ENCODE measurements at places on chromosomes 1 and 21.

DNA sequence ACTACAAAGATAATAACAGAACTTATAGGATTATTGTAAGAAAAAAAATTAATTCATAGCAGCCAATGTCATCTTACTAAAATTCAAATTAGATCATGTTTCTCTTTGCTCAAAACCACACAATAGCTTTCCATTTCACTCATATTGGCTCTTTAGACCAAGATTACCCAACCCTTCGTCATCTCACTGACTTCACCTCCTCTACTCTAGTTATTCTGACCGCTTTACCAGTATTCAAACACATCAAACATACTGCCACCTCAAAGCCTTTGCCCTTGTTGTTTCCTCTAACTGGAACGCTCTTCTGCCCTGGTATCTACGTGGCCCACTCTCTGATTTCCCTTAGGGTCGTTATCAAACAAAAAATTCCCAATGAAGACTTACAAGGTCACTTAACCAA, 1.7 kb downstream of the ANGPTL3 start:
- no peak for DNase-seq

GRCh38 chr1:154810571-154810970, 59.5 kb downstream of the KCNN3 start:
- DNase-seq = peak; percentile 44

DNA sequence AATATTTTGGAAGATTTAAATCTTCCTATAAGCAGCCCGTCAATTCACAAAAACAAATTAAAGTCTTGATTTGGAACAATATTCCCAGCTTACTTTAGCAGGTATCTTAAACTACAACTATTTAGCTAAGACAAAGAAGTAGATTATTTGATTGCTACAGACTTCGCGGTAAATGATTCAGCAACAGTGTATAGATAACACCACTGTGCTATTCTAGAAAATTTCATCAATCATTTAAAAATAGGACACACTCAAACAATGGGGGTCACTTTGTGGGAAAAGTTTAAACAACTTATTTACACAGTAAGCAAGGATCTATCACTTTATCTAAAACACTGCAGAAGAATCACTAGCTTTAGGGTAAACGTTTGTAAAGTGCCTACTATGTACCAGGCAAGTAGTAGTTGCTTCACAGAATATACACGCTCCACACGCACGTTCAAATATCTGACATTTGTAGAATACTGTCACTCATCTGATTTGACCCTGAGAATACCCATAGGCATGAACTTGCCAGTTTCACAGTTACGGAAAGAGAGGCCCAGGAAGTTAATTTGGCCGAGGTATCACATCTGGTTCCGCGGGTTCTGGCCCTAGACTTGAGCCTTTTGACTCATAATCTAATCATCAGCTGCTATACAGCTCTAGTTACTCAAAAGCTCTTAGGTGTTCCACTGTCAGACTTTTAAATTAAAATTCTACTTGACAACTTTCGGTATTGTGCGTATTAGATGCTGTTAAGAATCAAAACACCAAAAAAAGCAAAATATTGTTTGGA, 876 bp downstream of the DENND2C start:
- DNase-seq = no peak

- no peak for DNase-seq
These were observed 2.2 kb downstream of the NUDC start for GRCh38 chr1:26923711-26924110.

DNA sequence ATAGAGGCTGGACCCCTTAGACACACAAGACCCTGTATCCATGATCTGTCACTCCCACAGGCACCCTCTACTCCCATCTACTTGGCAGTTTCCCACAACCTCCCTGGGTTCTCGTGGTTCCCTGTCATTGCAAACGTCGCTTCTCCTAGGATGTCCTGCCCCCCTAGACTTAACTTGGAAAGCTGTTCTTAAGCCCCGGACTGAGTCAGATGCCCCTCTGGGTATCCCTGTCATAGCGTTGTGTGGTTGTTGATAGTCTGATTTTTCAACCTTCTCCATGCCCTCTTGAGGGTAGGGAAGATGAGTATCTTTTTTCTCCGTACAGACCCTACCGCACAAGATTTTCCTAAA, 11.8 kb downstream of the RCC1 start:
- DNase-seq = no peak

DNA sequence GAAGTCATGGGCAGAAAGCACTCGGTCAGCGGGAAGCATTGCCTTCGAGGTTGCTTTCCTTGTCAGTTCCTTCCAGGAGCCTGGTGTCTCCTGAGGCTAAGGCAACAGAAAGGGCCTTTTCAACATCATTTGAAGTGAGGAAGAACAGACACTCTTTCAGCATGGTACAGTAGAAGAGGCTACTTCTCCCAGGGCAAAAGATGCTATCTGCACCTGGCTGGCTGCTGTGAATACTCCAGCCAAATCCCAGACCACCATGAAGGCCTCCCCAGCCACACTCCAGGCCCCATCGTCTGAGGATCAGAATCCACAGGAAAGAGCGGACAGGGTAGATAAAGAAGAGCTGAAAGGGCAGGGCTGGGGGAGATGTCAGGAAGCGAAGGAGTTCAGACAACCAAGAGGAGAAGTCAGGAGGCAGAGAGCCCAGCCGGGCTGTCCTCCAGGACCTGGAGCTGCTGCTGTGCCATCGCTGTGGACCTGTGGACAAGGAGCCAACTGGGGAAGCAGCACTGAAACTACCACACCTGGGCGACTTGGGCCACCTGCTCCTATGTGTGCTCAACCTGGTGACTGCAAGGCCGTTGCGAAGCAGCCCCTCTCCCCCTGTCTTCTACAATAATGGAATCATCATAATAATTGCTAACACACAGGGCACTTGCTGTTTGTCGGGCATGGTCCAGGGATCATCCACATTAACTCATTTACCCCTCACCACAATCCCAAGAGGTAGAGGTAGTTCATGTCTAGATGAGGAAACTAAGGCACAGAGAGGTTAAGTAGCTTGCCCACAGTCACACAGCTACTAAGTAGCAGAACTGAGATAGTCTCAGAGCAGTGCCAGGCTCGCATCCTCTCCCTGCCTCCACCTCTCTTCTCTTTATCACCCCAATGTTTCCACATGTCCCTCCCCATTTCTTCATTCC, 88.0 kb upstream of the ZBTB40 start:
- no peak for DNase-seq

DNA sequence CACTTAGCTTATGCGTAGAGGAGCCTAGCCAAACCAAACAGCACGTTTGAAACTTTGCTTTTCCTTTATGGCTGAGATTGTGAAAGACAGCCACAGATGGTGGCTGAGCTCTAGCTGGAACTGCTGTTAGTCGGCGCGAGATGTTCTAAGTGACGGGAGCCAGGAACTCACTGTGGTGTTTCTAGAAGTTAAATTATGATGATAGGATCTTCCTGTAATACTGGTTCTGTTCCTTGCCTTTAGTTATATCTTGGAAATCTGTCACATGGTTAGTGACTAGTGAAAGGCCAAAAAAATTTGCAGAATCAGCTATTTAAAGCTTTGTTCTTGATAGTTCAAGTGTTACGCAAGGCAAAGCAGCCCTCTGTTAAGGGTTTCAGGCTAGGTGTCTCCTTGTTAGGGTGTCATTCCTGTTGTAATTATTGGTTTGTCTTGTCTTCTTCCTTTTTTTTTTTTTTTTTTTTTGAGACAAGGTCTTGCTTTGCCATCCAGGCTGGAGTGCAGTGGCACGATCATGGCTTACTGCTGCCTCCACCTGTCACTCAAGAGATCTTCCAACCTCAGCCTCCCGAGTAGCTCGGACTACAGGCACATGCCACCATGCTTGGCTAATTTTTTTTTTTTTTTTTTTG, 22.6 kb downstream of the AK4 start:
- no peak for DNase-seq

DNA sequence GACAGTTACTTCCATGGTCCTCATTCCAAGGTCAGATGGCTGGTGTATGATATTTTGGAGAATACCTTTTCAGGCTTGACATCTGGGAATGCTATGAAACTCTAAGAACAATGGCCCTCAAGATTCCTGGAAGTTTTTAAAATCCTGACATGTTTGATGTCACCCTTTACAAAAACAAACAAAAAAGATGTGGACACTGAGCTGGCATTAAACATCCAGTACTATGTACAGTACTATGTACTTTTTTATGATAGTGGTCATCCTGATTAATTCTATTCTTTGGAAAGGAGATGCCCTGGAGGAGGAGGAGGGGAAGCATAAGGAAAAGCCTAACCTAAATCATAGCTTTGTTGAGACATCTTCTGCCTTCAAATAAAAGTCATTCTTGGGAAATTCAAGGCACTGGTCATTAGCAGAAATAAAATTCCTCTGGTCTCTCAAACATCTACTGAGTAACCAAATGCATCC, 235.4 kb downstream of the HMCN1 start:
- DNase-seq = no peak

DNA sequence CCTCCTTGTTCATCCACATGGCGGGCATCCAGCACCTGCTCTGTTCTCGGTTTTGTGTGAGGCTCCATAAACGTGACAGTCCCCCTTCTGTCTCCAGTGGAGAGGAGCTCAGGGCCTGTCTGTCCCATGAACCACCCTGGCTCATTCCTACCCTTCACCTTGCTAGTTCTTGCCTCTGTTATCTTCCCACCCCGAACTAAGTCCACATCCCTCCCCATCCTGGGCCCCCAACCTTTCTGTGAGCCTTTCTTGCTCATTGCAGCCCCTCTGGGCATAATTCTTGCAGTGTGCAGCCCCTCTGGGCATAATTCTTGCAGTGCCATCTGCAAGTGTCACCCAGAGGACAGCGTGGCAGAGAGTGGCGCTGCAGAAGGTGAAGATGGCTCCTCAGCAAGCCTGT, 216.7 kb upstream of the TMEM51 start:
- no peak for DNase-seq

DNA sequence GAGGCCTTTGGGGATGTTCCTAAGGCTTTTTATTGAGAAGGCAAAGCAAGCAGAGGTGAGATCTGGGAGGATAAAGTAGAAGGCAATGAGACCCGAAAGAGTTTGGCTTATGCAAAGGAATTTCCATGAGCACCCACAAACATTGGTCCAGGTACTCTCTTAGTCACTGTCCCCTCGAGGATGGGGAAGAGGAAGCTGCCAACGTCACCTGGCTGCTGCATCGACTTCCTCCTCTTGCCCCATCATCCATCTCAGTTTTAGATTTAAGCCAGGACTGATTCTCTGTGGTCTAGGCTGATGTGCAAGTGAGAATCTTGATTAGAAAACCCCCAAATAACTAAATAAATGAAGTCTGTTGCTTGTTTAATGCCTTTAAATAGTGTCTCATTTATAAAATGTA, 28.7 kb downstream of the RUNX1 start:
- DNase-seq = no peak

DNA sequence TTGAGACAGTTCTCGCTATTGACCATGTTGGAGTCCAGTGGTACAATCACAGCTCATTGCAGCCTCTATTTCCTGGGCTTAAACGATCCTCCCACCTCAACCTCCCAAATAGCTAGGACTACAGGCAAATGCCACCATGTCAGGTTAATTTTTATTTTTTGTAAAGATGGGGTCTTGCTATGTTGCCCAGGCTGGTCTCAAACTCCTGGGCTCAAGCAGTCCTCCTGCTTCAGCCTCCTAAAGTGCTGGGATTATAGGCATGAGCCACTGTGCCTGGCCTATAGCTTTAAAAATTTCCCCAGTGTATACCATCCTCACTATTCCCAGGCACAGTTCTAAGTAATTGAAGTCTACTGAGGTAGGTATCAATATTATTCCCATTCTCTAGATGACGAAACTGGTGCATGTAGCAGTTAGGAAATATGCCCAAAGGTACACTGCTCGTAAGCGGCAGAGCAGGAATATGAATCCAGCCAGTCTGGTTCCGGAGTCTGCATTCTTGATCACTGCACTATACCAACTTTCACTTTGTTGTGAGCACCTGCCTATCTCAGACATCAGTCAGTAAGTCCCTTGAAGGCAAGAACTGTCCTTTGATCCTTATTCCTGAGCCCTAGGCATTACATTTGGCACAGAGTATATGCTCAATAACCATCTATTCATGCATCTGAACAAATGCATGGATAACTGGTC, 11.5 kb upstream of the SRP9 start:
- no peak for DNase-seq

- no peak for DNase-seq
These were observed 80.8 kb downstream of the MATN1 start for GRCh38 chr1:30642391-30643120.

DNA sequence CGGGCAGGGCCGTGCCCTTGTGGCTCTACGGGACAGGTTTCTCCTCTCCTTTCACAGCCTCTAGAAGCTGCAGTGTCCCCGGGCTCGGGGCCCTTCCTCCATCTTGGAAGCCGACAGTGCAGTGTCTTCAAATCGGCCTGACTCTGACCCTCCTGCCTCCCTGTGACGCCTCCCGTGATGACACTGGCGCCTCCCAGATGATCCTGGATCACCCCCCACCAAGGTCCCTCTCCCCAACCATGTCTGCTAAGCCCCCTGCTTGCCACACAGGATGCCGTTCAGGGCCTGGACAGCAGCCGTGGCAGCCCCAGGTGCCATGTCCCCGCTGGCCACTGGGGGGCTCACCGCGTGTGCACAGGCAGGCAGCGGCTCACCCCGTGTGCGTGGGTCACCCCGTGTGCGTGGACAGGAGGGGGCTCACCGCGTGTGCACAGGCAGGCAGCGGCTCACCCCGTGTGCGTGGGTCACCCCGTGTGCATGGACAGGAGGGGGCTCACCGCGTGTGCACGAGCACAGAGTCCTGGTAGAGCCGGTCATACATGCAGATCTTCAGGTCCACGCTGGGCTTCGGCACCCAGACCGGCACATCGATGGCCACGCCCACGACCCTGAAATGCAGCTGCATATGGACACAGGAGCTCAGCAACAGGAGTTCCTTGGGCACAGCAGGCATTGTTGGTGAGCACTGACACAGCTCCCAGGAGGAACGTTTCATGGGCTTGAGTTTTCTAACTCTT, 24.9 kb upstream of the TMEM52 start:
- peak; percentile 75 for DNase-seq

DNA sequence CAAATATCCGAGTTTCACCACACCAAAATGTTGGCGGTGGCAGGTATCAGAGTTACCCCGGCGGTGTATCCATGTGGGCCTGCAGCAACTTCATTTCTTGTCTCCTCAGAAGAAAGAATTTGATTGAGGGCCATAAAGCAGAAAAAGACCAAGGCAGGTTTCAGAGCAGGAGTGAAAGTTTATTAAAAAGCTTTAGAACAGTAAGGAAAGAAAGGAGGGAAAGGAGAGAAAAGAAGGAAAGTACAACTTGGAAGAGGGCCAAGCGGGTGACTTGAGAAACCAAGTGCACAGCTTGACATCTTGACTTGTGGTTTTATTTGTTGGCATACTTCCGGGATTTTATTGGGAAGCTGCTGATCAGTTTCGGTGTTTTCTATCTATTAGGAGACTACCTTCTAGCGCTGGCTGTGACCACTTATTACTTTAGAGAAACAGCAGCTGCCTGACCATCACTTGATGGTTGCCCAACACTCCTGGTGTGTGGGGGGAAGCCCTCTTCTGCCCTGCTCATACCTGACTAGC, 75.5 kb upstream of the RAB3GAP2 start:
- no peak for DNase-seq

All from GM10248 (cell line).